DMS79 treated with DMSO at 0.1 percent for 48 hours (cell line): ENCODE measurements at places on chromosomes 3 and 15.

DNA sequence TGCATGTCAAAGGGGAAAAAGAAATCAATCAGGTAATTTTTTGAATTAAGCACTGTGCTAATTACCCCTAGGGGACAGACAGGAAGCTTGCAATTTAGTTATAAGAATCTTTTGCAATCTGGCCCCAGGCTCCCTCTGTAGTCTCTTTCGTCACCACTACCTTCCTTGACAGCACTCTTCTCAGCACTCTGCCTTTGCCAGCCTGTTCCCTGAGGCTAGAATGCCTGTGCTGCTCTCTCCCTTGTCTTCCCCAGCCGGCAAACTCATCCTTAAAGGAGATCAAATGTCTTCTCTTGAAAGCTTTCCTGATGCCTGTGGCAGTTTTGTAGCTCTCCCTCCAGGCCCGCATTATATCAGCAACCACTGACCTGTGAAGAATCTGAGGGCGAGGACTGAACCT lies 32.4 kb upstream of the PRTG start:
- DNase-seq: no peak

DNA sequence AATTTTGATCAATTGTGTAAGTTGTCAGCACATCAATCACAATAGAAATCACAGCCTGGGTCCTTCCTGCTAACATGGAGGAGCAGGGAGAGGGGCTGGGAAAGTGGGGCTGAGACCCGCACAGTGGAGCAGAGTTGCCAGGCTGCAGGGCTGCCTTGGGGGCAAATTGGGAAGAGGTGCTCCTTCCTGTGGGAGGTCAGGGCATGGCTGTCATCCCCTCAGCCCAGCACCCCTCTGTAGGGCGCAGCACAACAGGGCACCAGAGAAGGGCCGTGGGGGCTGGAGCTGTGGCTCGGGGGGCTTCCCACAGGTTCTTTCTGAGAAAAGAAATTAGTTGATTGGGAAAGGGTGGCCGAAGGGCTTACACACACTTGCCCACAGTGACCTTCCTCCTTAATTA lies 126.3 kb downstream of the NSMCE3 start:
- DNase-seq: no peak

DNA sequence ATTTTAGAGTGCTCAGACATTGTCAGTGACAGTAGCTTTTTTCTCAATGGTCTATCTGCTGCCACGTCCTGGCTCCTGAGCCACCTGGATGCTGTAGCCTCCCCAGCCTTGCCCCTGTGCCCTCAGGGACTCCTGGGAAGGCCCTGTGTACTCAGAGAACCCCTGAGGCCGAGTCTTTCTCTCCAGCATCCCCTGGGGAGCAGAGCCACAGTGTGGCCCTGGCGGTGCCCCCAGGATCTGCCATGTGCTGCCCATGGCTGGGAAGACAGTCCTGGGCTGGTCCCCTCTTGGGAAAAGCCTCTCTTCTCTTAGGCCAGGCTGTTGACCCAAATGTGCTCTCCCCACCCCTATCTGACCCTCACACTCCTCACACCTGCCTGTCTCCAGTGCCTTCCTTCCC lies 5.0 kb downstream of the MYD88 start:
- no peak for DNase-seq

- no peak for DNase-seq
These were observed 446.8 kb downstream of the CHL1 start for GRCh38 chr3:643376-643775.

DNA sequence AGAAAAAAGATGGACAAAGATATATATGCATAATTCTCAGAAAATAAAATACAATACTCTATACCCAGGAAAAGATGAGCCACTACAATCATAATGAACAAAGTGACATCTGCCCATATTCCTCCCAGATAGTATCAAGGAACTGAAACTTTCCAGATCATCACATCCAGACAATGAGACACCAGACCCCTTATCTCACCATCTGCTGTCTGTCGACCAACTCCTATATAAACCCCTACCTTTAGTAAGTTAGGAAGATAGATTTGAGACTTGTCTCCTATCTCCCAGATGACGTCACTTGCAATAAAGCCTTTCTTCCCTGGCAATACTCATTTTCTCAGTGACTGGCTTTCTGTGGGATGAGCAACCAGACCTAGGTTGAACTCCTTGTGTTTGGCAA lies 1071.6 kb downstream of the PLOD2 start:
- DNase-seq: no peak

GRCh38 chr15:40182358-40183029 lies 21.6 kb downstream of the BUB1B start:
- DNase-seq: no peak
